Renal cortical epithelial cell (primary cell): ENCODE measurements at places on chromosomes 13 and 19. TPM values are rescaled to one million over a fixed set of nuclear protein-coding genes. Genes with fewer than 3 reads are reported as not detected.

CDADC1 gene
- 5.2 and 7.5 TPM in 2 replicates for total RNA-seq

MAST1 gene
- 0.20 and 0.52 TPM in 2 replicates for total RNA-seq

PLIN5 gene
- total RNA-seq = 0.17 and 0.40 TPM in 2 replicates

MAB21L1 gene
- not detected in 2 replicates for total RNA-seq
